SK-N-SH (cell line): ENCODE measurements at places on chromosomes 3 and 15. TPM values are rescaled to one million over a fixed set of nuclear protein-coding genes. Genes with fewer than 3 reads are reported as not detected.

Gene ATP13A5
- not detected in 2 replicates for polyA plus RNA-seq

Gene ESYT3
- 0.24 and 0.33 TPM in 2 replicates for polyA plus RNA-seq

Gene UCN2
- polyA plus RNA-seq = 0.50 and 0.69 TPM in 2 replicates

Gene GABRA5
- 0.26 TPM in 1 of 2 replicates, not detected in the other for polyA plus RNA-seq

Gene CSTA
- not detected in 2 replicates for polyA plus RNA-seq

Gene GPR15
- not detected in 2 replicates for polyA plus RNA-seq

Gene HIGD2B
- polyA plus RNA-seq = not detected in 2 replicates

Gene ADGRG7
- polyA plus RNA-seq = not detected in 2 replicates

Gene CBLB
- polyA plus RNA-seq = 4.4 and 5.1 TPM in 2 replicates

Gene TGM5
- not detected in 2 replicates for polyA plus RNA-seq

Gene TM4SF18
- 0.30 and 0.32 TPM in 2 replicates for polyA plus RNA-seq

Gene COX5A
- polyA plus RNA-seq = 112 and 158 TPM in 2 replicates

Gene ARRDC4
- polyA plus RNA-seq = 2.3 and 3.9 TPM in 2 replicates

Gene ADAMTSL3
- polyA plus RNA-seq = 0.02 TPM in 1 of 2 replicates, not detected in the other

Gene ARHGEF26
- 0.70 and 1.2 TPM in 2 replicates for polyA plus RNA-seq

Gene MRAS
- polyA plus RNA-seq = 25.0 and 28.1 TPM in 2 replicates

Gene CFAP92
- polyA plus RNA-seq = not detected in 2 replicates

Gene GP5
- polyA plus RNA-seq = 0.13 and 0.23 TPM in 2 replicates

Gene CHD2
- 25.3 and 28.6 TPM in 2 replicates for polyA plus RNA-seq

Gene DCP1A
- 12.9 and 17.4 TPM in 2 replicates for polyA plus RNA-seq

Gene IMPG2
- polyA plus RNA-seq = 0.03 and 0.10 TPM in 2 replicates

Gene SNX33
- polyA plus RNA-seq = 7.7 and 8.5 TPM in 2 replicates

Gene RBMS3
- 8.2 and 9.9 TPM in 2 replicates for polyA plus RNA-seq

Gene ROBO1
- polyA plus RNA-seq = 22.2 and 22.7 TPM in 2 replicates

Gene PRRT3
- polyA plus RNA-seq = 3.9 and 5.5 TPM in 2 replicates

Gene ARID3B
- 3.0 and 3.7 TPM in 2 replicates for polyA plus RNA-seq

Gene BOC
- polyA plus RNA-seq = 5.8 and 6.6 TPM in 2 replicates

Gene PIF1
- 12.1 and 12.4 TPM in 2 replicates for polyA plus RNA-seq

Gene SST
- polyA plus RNA-seq = not detected in 2 replicates

Gene CMTM7
- 50.1 and 50.7 TPM in 2 replicates for polyA plus RNA-seq

Gene KNL1
- 1.6 and 2.0 TPM in 2 replicates for polyA plus RNA-seq

Gene GPR171
- polyA plus RNA-seq = not detected in 2 replicates

Gene BFSP2
- not detected in 2 replicates for polyA plus RNA-seq

Gene SPINT1
- polyA plus RNA-seq = 0.58 and 2.0 TPM in 2 replicates

Gene TMEM40
- polyA plus RNA-seq = 0.05 and 0.11 TPM in 2 replicates

Gene SLC22A13
- 0.08 and 0.29 TPM in 2 replicates for polyA plus RNA-seq

Gene ZNF501
- 1.1 and 1.5 TPM in 2 replicates for polyA plus RNA-seq

Gene B3GALNT1
- 0.15 and 0.32 TPM in 2 replicates for polyA plus RNA-seq

Gene GOLGA6A
- not detected in 2 replicates for polyA plus RNA-seq

Gene TRIM71
- polyA plus RNA-seq = not detected in 2 replicates

Gene SETMAR
- 10.6 and 13.3 TPM in 2 replicates for polyA plus RNA-seq

Gene C2CD4A
- polyA plus RNA-seq = not detected in 2 replicates

Gene WDR76
- polyA plus RNA-seq = 1.8 TPM in 2 replicates

Gene GOLGA6L10
- 0.10 and 0.18 TPM in 2 replicates for polyA plus RNA-seq

Gene ADAMTS17
- not detected in 2 replicates for polyA plus RNA-seq

Gene LRTM1
- 0.03 TPM in 1 of 2 replicates, not detected in the other for polyA plus RNA-seq

Gene IGSF11
- polyA plus RNA-seq = 0.07 and 0.08 TPM in 2 replicates

Gene CAMK2N2
- 0.89 and 2.2 TPM in 2 replicates for polyA plus RNA-seq

Gene OR5H6
- not detected in 2 replicates for polyA plus RNA-seq

Gene CA12
- polyA plus RNA-seq = 39.4 and 44.3 TPM in 2 replicates
